Iris pigment epithelial cell (primary cell): ENCODE measurements at places on chromosomes 6 and 20.

GRCh38 chr6:118509009-118509617, 39.0 kb upstream of the PLN start:
- DNase-seq, result peak; percentile 47

GRCh38 chr20:33663161-33664084, 1.3 kb downstream of the C20orf144 start:
- DNase-seq, result peak; percentile 78

DNA sequence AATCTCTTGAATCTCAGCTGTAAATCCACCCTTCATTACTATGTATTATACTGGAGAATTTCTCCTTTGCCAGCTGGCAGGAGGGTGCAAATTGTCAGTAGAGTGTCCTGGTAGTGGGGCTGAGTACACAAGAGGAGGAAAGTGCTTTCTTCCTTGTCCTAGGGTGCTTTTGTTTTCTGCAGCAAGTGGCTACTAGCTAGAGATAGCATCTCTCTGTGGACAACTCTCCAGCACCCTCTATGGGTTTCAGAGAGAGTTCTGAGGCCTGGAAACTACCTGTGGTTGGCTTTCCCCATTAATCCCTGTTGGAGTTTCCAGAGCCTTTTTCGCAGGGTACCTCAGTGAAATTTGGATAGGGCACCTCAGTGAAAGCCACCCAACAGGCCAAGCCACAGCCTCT, 422.5 kb upstream of the RGS17 start:
- DNase-seq, result peak; percentile 31

DNA sequence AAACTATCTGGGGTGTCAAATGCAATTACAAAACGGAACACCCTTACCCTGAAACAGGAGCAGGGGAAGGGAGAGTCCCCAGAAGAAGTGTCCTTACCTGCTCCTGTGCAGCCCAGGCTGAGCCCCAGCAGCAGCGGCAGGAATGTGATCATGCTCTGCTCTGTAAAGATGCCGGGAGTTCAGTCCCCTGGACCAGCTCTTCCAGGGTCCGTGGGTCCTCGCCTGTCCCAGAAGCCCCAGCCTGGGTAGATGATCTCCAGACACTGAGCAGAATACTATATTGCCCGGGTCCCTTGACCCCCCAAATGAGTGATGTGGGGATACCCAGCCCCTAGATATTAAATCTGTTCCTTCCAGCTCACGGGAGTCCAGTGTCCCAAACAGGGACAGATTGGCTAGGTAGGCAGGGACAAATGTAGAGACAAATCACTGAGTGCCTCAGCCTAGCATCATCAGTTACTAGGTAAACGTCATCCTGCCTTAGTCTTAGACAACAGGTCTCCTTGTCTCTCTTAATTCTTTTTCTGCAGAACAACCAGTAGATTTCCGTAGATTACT, at the start of gene HLA-DMB:
HLA-DMB (minus strand) TSS at position 373 of the 558 bp plus-strand sequence; CDS start at position 152, 221 bp downstream.
- DNase-seq, result peak; percentile 71

GRCh38 chr20:20373091-20373571, 5.2 kb downstream of the INSM1 start:
- no peak for DNase-seq

- no peak for DNase-seq
Measured at GRCh38 chr6:37463110-37463509, 30.1 kb downstream of the CMTR1 start.

GRCh38 chr6:37761554-37762271, 57.8 kb upstream of the ZFAND3 start:
- DNase-seq, result no peak

DNA sequence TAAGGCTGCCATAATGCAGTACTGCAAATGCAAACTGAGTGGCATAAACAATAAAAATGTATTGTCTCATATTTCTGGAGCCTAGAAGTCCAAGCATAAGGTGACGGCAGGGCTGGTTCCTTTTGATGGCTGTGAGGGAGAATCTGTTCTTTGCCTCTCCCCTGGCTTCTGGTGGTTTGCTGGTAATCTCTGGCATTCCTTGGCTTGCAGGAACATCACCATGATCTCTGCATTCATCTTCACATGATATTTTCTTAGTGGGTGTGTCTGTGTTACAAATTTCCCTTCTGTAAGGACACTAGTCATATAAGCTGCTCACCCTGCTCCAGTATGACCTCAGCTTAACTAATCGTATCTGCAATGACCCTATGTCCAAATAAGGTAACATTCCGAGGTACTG, 1104.2 kb upstream of the CITED2 start:
- no peak for DNase-seq

- no peak for DNase-seq
Measured at GRCh38 chr6:165404296-165404695, 94.9 kb upstream of the C6orf118 start.

DNA sequence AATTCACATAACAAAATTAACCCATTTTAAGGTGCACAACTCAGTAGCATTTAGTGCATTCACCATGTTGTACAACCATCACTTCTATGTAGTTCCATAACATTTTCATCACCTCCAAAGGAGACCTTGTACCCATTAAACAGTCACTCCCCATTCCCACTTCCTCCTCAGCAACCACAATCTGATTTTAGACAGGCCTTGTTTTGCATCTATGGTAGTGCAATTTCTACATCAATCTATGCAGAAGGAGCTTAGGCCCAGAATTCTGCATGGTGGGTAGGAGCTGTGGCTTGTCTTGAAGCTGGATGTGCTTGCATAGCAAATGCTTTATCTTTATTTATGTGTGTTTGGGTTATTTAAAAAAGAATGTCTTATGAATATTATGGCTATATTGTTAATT, 13.5 kb upstream of the HLA-DQA1 start:
- DNase-seq, result no peak

DNA sequence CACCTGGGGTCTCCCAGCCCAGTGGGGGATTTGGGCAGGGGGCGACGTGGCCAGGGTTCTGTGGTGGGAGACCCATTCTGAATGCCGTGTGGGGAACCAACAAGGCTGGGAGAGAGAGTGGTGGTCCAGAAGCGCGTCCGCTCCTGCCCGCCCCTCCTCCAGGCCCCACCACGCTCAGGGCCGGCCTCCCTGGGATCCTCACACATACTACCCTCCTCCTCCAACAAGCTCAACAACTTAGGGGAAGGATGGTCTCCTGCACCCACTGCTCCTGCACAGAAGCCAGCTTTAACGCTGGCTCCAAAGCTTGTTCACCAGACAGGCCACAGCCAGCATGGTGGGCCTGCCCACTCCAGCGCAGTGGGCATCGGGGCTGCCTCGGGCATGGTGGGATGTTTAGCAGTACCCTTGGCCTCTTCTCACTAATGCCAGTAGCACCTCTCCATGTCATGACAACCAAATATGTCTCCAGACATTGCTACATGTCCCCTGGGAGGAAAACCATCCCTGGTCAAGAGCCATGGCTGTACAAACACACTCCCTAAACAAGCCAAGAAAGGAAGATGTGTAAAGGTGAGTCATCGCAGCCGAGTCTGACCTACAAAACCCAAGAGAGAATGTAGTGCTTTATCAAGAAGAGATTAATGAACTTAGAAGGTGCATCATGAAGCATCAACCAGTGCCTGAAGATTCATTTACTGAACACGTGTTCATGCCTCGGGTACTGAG, 75.7 kb downstream of the BMP7 start:
- DNase-seq, result no peak

GRCh38 chr6:132952031-132952867, 137.9 kb downstream of the RPS12 start:
- no peak for DNase-seq

- no peak for DNase-seq
Measured at GRCh38 chr20:15603506-15603905, 969.7 kb downstream of the KIF16B start.

DNA sequence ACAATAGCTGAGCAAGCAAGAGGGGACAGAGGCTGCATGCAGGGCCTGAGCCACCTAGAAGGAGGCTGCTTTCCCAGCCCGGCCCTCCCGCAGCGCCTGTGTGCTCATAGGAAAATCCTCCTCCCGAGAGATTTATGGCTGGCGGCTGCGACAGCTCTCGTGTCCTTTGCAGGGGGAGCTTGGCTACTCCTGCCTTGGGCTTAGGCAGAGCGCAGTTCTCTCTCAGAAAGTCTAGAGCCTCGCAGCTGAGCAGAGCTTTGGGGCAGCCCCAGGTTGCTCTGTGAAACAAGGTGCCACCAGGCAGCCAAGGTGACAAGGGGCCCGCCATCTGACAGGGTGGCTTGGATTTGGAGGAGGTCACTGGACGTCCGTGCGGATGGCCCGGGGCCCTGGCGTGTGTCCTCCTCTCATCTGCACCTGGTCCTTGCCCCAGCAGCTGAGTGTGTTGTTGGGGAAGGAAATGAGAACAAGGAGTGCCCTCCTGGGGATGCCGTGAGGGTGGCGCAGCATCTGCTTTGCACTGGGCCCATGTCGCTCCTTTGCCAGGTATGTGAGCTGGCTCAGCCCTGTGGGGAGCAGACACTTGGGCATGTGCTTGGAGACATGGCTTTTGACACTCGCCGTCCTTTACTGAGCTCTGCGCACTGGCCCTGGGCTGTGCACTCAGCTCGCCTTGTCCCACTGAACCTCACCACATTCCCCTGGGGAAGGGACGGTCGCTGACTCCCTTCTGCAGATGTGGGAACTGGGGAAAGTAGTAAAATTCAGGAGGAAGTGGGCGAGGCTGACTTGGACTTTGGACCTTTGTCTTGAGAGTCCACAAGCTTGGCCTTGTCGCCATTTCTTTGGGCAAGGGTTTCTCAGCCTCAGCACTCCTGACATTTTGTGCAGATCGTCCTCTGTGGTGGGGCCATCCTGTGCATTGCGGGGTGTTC, 41.9 kb downstream of the EDN3 start:
- DNase-seq, result no peak

- peak; percentile 87 for DNase-seq
Measured at GRCh38 chr6:151763938-151764680, 43.4 kb upstream of the ESR1 start.

GRCh38 chr20:57220337-57221145, 45.9 kb downstream of the BMP7 start:
- no peak for DNase-seq

DNA sequence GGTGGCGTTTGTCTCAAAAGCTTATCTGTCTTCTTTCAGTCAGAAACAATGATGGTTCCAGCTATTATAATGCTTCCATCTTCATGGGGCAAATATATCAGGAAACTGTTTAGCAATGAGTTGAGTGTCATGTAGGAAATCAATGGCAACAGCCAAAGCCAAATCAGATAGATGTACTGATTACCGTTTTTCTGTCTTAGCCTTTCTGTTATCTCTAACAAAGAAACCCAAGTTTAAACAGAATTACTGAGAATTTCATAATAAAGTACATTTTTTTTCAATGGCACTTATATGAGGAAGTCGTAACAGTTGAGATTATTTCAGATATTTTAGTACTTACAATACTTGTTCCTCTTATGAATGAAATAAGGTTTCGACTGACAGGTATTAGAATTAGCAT, 1.2 kb downstream of the NOX3 start:
- DNase-seq, result no peak

- peak; percentile 90 for DNase-seq
Measured at GRCh38 chr6:71387179-71387578, 98.6 kb downstream of the OGFRL1 start.

DNA sequence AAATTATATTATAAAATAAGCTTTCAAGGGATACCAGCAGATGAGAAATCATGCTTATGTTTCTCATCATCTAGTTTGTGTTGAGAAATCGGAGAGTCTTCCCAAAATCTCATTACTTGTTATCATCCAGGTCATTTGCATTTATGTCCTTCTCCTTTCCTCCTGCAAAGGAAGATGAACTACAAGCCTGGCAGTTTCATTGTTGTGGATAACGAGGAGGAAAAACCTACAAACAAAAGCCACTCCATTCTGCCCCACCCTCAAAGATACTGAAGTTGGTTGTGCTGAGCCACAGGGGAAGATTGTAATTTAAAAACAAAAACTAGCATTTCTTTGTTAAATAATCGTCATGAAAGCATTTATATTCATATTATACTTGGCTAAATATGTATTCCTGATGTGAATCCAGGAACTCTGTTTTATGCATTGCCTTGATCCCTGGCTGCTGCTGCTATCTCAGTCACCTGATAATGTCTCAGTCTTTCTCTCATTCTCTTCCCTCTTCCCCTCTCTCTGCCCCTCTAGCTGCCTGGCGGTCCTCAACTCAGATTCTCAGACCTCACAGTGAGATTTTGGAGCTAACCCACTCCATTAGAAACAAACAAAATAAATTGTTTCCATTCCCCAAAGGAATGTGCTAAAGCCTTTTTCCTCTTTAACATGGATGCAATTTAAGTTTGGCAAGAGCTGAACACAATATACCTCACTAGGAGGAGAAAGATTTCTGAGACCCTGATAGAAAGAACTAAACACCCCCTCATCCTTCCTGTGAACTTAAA, 185.3 kb downstream of the ADAT2 start:
- no peak for DNase-seq

GRCh38 chr6:135128268-135128914, 52.7 kb upstream of the MYB start:
- no peak for DNase-seq

- DNase-seq, result no peak
Measured at GRCh38 chr20:35048739-35049138, 43.9 kb downstream of the TRPC4AP start.

DNA sequence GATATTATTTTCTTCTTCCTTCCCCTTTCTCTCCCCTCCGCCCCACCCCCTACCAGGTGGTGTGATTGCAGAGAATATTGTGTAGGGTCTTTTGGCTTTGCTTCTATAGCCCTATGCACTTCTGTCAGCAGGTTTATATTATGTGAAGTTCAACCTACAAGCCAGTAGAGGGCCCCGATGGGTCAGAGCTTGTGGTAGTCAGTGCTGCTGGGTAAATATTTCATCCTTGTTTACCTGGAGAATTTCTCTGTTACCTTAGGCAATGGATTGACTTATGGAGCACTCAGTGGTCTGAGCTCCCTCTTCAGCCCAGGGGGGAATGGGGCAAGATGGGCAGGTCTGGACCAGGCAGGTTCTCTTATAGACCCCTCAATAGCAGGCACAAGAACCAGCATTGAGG, 720.9 kb downstream of the GRIK2 start:
- no peak for DNase-seq

- no peak for DNase-seq
Measured at GRCh38 chr6:152296648-152297376, 340.4 kb downstream of the SYNE1 start.

DNA sequence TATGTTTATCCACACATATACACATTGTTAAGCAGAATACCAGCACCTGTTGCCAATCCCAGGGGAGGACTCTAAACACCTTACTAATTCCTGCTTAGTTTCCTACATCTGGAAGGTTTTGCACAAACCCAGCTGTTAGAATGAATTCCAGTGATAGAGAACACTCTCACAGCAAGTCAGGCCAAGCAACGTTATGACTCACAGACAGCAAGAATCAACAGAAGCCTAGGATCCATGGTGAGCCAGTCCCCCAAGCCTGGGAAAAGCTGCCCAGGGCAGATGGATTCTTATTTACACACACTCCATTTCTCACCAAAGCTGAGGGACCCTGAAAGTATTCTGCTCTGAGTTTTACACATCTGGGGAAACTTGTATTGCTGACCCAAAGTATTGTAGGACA, 291.7 kb downstream of the SLC35F1 start:
- DNase-seq, result peak; percentile 6

GRCh38 chr6:12418946-12419345, 128.8 kb downstream of the EDN1 start:
- no peak for DNase-seq

DNA sequence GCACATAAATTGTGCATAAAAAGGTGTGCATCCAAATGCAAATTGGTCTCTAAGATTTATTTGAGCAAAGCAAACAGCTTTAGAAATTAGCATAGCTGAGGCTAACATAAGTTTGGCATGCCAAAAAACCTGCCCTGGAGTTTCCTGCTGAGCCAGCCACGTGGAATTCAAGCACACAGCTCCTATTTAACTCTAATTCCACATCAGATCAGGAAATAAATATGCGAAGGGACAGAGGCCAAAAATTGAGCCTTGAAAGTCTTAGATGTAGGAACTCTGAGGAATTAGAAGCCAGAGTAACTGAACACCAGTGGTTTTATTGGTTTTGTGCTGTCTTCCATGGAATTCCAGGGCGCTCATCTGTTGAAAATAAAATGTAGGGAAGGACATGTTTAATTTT, 19.6 kb downstream of the SOBP start:
- DNase-seq, result peak; percentile 44
